Activated naive CD4-positive, alpha-beta T cell treated with anti-CD3 and anti-CD28 coated beads for 36 hours (primary cell): ENCODE measurements at places on chromosomes 7 and 10. TPM values are rescaled to one million over a fixed set of nuclear protein-coding genes. Genes with fewer than 3 reads are reported as not detected.

Gene EPC1
- 33.5 TPM for total RNA-seq

Gene GRID1
- total RNA-seq = not detected

Gene DDX50
- total RNA-seq = 66.0 TPM

DNA sequence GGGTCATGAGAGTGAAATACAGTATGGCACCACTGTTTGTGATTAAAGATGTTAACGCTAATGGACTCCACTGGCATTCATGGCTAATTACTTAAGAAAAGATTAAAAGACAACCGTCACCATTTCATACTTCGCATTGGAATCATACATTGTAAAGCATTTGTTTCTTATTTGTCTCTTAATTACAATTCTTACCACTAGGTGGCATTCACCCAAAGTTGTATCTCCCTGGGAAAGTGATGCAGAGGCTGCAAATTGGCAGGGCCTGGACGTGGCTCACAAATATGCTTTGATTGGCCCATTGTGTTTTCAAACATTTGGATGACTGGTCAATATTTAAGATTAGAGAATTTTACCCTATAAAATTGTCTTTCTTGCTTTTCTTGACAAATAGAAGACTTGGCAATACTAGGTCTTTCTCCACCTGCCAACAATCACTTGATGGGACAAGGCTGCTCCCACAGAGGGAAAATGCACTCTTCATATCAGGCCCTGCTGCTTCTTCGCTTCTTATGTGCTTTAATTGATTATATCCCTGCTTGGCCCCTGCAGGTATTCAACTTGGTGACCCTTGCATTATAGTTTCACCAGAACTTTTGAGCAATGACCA lies 72.1 kb upstream of the STARD3NL start:
- H3K4me3 ChIP-seq = no peak overlapping the region
- DNase-seq = peak; percentile 14
- H3K27me3 ChIP-seq = peaks cover 8% of the 10 kb centered on the region
- no peak overlapping the region for H3K27ac ChIP-seq
- H3K36me3 ChIP-seq = no peaks in the 10 kb centered on the region
- no peaks in the 10 kb centered on the region for H3K4me1 ChIP-seq

Gene PPIF
- 95.6 TPM for total RNA-seq

Gene NFE2L3
- 12.5 TPM for total RNA-seq

GRCh38 chr7:115153769-115154477 lies 232.0 kb downstream of the MDFIC start:
- H3K4me1 ChIP-seq = no peaks in the 10 kb centered on the region
- no peak overlapping the region for H3K27ac ChIP-seq
- H3K36me3 ChIP-seq = no peaks in the 10 kb centered on the region
- no peak for DNase-seq

GRCh38 chr7:390761-391410 lies 100.9 kb downstream of the FOXL3 start:
- no peak overlapping the region for H3K27ac ChIP-seq
- H3K27me3 ChIP-seq = no peaks in the 10 kb centered on the region
- no peak overlapping the region for H3K4me3 ChIP-seq
- H3K4me1 ChIP-seq = no peaks in the 10 kb centered on the region

- H3K27me3 ChIP-seq = no peaks in the 10 kb centered on the region
- H3K27ac ChIP-seq = no peak overlapping the region
- H3K4me1 ChIP-seq = no peaks in the 10 kb centered on the region
- peaks cover 17% of the 10 kb centered on the region for H3K36me3 ChIP-seq
- no peak for DNase-seq
Measured at GRCh38 chr7:33310546-33310945, 181.2 kb downstream of the BBS9 start.

DNA sequence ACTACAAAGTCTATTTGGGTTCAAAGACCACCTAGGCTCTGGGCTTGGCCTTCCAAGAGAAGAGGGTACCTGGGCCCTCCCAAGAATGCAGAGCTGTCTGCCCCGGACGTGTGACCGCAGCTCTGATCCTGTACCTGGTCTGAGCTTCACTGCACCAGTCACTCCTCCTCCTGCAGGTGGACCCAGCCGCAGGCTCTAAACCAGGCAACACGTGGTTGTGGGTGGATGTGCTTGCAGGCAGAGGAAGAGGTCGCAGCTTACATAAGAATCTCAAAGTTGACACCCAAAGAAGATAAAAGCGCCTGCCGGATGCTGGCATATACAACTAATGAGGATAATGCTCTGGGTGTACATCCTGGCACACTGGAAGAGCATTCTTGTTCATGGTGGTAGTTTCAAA lies 9.4 kb upstream of the PFKP start:
- DNase-seq = no peak
- H3K4me3 ChIP-seq = no peak overlapping the region
- no peak overlapping the region for H3K27ac ChIP-seq
- H3K27me3 ChIP-seq = peaks cover 8% of the 10 kb centered on the region
- no peaks in the 10 kb centered on the region for H3K36me3 ChIP-seq
- H3K4me1 ChIP-seq = no peaks in the 10 kb centered on the region

GRCh38 chr7:91325726-91326125 lies 61.5 kb downstream of the FZD1 start:
- no peak for DNase-seq
- H3K27ac ChIP-seq = no peak overlapping the region
- H3K4me1 ChIP-seq = no peaks in the 10 kb centered on the region
- no peak overlapping the region for H3K4me3 ChIP-seq
- no peaks in the 10 kb centered on the region for H3K36me3 ChIP-seq

GRCh38 chr7:70392877-70393435 lies 739.0 kb upstream of the GALNT17 start:
- H3K27ac ChIP-seq = no peak overlapping the region
- no peaks in the 10 kb centered on the region for H3K36me3 ChIP-seq
- H3K4me1 ChIP-seq = no peaks in the 10 kb centered on the region
- H3K27me3 ChIP-seq = no peaks in the 10 kb centered on the region

Gene VAX1
- not detected for total RNA-seq

Gene CNTNAP2
- total RNA-seq = 0.14 TPM

GRCh38 chr7:149199234-149199995 lies 4.1 kb downstream of the ZNF282 start:
- no peak for DNase-seq
- H3K4me3 ChIP-seq = no peak overlapping the region
- H3K4me1 ChIP-seq = peaks cover 31% of the 10 kb centered on the region

DNA sequence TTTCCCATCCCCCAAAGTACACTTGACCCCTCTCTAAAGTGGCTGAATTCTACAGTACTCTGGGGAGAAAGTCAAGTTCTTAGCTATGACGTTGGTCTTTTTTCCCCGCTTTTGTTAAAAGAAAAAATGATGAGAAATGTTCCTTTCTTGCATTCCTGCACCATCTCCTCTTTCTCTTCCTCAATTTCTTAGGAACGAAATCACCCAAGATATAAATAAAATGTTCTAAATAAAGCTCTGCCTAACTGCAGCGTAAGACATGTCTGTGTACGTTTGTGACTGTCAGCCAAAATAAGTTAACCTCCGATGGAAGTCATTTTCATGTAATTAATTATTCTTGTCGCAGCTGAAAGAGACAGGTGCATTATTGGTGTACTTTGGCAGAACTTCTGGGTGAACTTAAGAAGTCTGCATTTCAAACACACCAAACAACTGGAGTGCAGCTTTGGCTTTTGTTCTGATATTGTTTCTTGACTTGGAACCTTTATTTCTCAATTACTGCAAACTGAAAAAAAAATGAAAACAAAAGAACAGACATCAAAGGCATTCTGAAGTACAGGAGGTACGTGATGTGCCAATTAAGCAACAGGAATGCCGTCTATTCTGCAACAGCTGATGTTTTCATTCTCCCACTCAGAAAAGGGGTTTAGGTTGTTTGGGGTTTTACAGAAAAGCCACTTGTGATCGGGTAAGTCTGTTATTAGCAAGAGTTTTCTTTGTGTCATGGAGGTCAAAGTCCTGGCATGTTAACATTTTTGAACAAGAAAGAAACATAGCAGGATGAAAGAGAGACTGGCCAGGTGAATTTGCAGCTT lies 82.4 kb upstream of the SDK1 start:
- no peak overlapping the region for H3K4me3 ChIP-seq
- H3K36me3 ChIP-seq = no peaks in the 10 kb centered on the region
- no peak for DNase-seq
- H3K4me1 ChIP-seq = peaks cover 13% of the 10 kb centered on the region

DNA sequence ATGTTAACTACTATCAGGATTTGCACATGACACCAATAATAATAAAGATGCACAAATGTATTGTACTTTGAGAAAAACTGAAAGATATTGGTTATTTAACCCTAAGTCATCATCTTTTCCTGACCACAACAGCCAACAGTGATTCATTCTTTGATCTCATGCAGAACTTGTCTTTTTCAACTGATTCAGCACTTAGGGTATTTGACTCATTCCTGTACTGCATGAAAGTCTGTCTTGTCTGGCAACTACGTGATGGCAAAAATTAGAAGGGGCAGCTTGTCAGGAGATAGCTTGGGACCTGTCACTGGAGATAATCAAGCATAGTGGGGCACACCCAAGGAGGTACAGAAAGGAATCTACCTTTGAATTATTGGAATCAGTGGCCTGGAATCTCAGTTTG lies 77.8 kb upstream of the LRRC17 start:
- peak; percentile 26 for DNase-seq
- peaks cover 6% of the 10 kb centered on the region for H3K36me3 ChIP-seq
- no peak overlapping the region for H3K4me3 ChIP-seq
- no peaks in the 10 kb centered on the region for H3K27me3 ChIP-seq

DNA sequence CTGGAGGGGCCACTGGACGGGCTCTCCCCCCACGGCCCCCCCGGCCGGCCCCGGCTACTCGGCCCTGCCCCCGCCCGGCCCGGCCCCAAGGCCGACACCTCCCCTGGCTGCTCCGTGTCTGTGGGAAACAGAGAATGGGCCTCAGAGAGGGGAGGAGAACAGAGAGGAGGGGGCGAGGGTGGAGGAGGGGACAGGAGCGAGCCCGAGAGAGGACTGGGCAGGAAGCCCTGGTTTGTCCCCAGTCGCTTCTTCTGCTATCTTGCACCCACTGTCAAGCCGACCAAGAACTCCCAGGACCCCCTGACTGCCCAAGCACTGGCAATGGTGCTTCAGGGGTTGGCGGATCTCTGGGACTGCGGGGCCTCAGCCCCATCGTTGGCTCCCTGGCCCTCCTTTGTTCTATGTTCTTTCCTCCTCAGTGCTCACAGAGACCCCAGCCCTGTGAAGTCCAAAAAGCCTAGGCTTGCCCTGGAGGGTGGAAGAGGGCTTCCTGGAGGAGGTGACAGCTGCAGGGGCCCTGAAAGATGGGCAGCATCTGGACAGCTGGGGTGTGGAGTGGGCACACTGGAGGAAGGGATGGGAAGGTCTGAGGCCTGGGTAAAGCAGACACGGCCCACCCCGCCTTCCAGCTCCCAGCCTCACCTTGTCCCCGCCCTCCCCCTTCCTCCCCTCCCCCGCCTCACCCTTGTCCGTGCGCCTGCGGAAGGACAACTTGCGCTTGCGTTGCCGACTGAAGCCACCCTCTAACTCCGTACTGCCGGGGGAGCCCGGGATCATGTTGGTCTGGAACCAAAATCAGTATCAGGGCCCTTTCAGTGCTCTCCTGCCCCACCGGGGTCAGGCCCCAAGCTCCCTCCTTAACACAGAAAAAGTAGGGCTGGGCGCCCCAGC lies 30.1 kb downstream of the KCNH2 start:
- H3K27ac ChIP-seq = no peak overlapping the region
- H3K27me3 ChIP-seq = peaks cover 6% of the 10 kb centered on the region
- H3K4me3 ChIP-seq = no peak overlapping the region
- no peaks in the 10 kb centered on the region for H3K4me1 ChIP-seq

DNA sequence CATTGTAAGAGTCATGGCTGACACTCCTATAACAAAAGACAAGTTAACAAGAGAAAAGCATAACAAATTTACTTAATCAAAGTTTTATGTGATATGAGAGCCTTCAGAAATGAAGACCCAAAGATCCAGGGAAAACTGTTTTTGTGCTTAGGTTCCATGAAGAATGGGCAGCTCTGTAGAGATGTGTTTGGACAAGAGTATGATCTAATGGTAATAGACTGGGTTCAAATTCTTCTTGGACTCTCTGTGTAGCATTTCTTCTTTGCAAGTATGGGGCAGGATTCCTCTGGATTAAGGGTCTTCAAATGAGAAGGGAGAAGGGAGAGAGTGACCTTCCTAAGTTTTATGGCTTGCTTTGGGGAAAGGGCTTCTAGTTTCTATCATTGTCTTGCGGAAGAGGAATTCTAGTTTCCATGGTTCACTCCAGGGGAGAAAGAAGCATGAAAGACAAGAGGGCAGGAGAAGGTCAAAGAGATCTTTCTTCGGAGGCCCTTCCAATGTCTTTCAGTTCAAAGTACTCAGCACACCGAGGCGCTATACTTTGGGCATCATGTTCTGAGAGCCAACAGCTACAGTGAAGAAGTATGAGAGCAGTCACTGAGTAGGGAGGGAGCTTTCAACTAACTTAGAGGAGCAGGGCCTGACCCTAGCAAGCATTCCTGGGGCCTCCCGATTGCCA lies 15.4 kb downstream of the IFIT3 start:
- no peak overlapping the region for H3K27ac ChIP-seq
- H3K4me3 ChIP-seq = no peak overlapping the region
- DNase-seq = no peak

- H3K4me1 ChIP-seq = no peaks in the 10 kb centered on the region
- no peaks in the 10 kb centered on the region for H3K27me3 ChIP-seq
- no peak overlapping the region for H3K4me3 ChIP-seq
- no peak for DNase-seq
- H3K36me3 ChIP-seq = no peaks in the 10 kb centered on the region
- H3K27ac ChIP-seq = no peak overlapping the region
Measured at GRCh38 chr10:124572751-124573150, 111.1 kb downstream of the LHPP start.

- no peak for DNase-seq
- no peaks in the 10 kb centered on the region for H3K36me3 ChIP-seq
- H3K27ac ChIP-seq = no peak overlapping the region
- peaks cover 27% of the 10 kb centered on the region for H3K27me3 ChIP-seq
Measured at GRCh38 chr10:104680467-104681401, 39.6 kb downstream of the SORCS3 start.

DNA sequence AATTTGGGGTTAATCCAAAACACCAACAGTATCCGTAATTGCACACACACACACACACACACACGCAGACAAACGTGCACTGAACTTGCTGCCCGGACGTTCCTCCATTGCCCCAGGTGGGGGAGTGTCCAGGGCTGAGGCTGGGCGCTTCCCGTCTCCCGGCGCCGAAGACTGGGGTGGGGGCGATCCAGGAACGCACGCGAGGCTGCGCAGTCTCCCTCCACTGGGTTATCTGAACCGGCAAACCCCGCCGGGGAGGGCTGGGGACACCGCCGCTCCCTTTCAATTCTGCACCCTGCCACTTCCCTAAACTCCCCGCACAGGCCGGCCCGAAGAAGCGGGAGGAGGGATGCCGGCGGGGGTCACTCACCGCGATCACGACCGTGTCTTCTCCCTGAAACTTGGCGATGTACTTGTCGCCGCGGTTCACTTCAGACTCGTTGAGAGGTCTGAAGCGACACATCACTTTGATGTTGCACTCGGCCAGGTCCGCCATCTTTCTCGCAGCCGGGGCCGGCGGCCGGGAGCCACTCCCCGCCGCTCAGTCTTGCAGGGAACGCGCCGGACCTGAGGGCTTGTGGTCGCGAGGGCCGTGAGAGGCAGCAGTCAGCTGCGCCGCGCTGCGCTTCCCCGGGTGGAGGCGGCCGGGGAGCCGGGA lies 618 bp downstream of the KIF5B start:
- peaks cover 43% of the 10 kb centered on the region for H3K4me1 ChIP-seq
- peak; percentile 74 for DNase-seq
- H3K27me3 ChIP-seq = no peaks in the 10 kb centered on the region
- peak overlapping the region; percentile 96 for H3K4me3 ChIP-seq
- H3K27ac ChIP-seq = peak overlapping the region; percentile 92
- H3K36me3 ChIP-seq = peaks cover 12% of the 10 kb centered on the region

Gene FGFR2
- total RNA-seq = not detected

Gene PHKG1
- total RNA-seq = 3.8 TPM

GRCh38 chr10:84333864-84334451 lies 5.6 kb downstream of the CCSER2 start:
- no peaks in the 10 kb centered on the region for H3K27me3 ChIP-seq
- H3K27ac ChIP-seq = peak overlapping the region; percentile 82
- peak; percentile 79 for DNase-seq
- peaks cover 35% of the 10 kb centered on the region for H3K4me1 ChIP-seq

- peaks cover 29% of the 10 kb centered on the region for H3K4me1 ChIP-seq
- no peaks in the 10 kb centered on the region for H3K27me3 ChIP-seq
Measured at GRCh38 chr10:119337796-119338432, 130.5 kb downstream of the GRK5 start.
